ENCODE measurements at places on chromosomes 3 and 15. TPM values are rescaled to one million over a fixed set of nuclear protein-coding genes. Genes with fewer than 3 reads are reported as not detected.

Gene P2RY1
- 0.04 TPM for polyA plus RNA-seq

DNA sequence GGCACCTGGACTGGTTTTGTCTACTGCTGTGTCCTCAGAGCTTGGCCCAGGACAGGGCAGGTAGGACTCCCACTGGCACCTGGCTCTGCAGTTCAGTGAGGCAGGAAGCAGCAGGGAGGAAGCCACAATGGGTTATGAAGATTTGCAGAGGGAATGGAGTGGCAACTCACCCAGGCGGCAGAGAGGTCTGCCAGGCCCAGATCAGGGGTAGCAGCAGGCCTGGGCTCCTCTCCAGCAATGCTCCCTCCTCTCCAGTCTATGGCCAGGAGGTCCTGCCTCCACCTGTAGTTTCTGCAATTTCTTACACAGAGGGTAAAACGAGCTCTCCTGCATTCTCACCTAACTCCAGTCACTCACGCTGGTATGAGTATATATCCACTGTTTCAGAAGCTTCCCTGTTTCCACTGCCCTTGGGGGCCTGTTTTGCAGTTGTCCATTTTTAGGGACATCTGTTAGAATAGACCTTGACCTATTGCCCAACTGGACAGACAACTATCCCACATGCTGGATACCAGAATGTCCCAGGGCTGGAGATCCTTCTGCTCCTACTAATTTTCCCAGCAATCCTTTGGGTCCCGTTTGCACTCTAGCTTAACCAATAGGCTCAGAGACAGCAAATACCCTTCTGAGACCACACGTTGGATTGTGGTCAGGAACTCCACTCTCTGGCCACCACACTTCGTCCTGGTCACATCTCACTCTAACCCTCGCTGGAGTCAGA, 35.2 kb downstream of the HMCES start:
- DNase-seq = no peak

Gene ZKSCAN7
- 5.7 TPM for polyA plus RNA-seq

- no peak for DNase-seq
These were observed 200.4 kb downstream of the WNT5A start for GRCh38 chr3:55286693-55287092.

- no peak for DNase-seq
These were observed 50.7 kb downstream of the TFG start for GRCh38 chr3:100759950-100760349.

- no peak for DNase-seq
These were observed 80.0 kb downstream of the PLXNA1 start for GRCh38 chr3:127062926-127063325.

DNA sequence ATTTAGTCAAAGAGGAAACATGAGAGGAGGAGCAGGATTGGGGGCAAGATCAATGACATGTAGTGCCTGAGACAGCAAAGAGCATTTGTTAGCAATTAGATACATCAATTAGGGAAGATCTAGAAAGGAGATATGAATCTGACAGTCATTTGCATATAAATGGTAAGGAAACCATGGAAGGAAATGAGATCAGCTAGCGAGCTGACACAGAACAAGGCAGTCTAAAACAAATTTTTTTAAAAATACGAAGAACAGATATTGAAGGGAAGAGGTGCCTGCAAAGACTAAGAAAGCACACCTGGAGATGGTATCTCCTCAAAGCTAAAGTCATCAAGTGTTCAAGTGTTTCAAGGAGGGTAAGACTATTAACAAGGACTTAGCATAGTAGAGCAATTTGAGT, 4.6 kb downstream of the EPM2AIP1 start:
- DNase-seq = no peak

Gene TMF1
- polyA plus RNA-seq = 18.1 TPM

Data from AG04450 (cell line).